ENCODE measurements at places on chromosomes 5 and 9. TPM values are rescaled to one million over a fixed set of nuclear protein-coding genes. Genes with fewer than 3 reads are reported as not detected.

The YTHDC2 gene
- total RNA-seq = 32.2 TPM

The MAP1B gene
- 124 TPM for total RNA-seq

The OR2K2 gene
- total RNA-seq = not detected

The AJM1 gene
- 1.3 TPM for total RNA-seq

The TMEM250 gene
- total RNA-seq = 39.7 TPM

The PCDHGA11 gene
- 11.0 TPM for total RNA-seq

The SV2C gene
- not detected for total RNA-seq

Measured in fibroblast of villous mesenchyme (primary cell).